Activated gamma-delta T cell treated with anti-CD3 and anti-CD28 coated beads, Interleukin-2, amount 50 U/mL, for 16 hours (primary cell): ENCODE measurements at places on chromosomes 3 and 15.

DNA sequence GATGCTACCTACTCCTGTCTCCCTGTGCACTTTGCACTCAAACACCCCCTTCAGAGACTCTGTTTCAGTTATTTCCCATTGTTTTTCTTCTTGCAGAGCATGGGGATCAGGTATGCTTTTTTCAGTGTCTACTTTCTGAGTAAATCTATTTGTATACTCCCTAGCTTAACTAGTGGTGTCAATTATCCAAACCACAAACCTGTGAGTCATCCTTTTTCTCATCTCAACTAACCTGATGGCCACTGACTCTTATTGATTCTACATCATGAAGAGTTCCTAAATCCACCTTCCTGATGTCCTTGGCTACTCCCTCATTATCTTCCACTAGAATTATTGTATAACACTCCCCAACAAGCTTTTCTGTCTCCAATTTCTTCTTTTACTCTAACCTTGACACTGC, 68.0 kb downstream of the DIPK2A start:
- DNase-seq, result no peak

- DNase-seq, result no peak
Measured at GRCh38 chr15:44490622-44491021, 46.3 kb upstream of the EIF3J start.

- no peak for DNase-seq
Measured at GRCh38 chr3:54850484-54851018, 77.3 kb downstream of the LRTM1 start.

DNA sequence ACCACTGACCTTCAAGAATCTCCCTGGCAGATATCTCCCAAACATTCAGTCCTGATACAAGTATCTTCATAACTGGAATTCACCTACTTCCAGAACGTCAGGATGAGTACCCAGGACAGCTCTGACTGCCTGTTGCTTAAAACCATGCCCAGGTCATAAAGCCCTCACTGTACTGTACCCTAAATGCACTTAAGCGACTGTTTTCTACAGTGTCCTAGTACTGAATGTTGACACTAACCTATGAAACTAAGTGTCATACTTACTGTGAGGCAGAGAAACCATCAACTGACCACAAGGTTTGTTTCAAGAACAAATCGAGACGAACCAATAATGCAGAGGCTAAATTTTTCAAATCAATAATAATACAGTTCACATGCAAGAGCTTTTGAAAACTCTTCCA, 178.7 kb upstream of the NSMCE3 start:
- DNase-seq, result no peak

GRCh38 chr3:125641891-125642290, 46.6 kb upstream of the OSBPL11 start:
- DNase-seq, result no peak

GRCh38 chr3:74267588-74268184, 346.8 kb downstream of the CNTN3 start:
- DNase-seq, result no peak

GRCh38 chr15:62392376-62392775, 227.3 kb upstream of the C2CD4B start:
- DNase-seq, result no peak

DNA sequence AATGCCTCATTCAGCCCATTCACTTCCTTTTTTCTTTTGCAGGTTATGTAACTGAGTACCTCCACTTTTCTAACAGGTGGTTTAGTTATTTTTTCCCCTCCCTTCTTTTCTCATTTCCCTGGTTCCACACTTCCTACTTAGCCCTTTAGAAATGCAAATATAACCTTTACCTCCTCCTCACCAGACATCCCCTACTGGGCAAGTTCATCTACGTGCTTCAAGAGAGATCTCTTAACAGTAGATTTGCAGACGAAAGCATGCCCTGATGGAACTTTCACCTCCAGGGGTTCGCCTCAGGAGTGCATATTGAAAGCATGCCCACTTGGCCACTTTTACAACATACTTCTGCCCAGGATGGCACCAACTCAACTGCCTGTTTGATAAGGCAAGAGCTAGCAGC, 314.1 kb upstream of the LRRC3B start:
- no peak for DNase-seq

DNA sequence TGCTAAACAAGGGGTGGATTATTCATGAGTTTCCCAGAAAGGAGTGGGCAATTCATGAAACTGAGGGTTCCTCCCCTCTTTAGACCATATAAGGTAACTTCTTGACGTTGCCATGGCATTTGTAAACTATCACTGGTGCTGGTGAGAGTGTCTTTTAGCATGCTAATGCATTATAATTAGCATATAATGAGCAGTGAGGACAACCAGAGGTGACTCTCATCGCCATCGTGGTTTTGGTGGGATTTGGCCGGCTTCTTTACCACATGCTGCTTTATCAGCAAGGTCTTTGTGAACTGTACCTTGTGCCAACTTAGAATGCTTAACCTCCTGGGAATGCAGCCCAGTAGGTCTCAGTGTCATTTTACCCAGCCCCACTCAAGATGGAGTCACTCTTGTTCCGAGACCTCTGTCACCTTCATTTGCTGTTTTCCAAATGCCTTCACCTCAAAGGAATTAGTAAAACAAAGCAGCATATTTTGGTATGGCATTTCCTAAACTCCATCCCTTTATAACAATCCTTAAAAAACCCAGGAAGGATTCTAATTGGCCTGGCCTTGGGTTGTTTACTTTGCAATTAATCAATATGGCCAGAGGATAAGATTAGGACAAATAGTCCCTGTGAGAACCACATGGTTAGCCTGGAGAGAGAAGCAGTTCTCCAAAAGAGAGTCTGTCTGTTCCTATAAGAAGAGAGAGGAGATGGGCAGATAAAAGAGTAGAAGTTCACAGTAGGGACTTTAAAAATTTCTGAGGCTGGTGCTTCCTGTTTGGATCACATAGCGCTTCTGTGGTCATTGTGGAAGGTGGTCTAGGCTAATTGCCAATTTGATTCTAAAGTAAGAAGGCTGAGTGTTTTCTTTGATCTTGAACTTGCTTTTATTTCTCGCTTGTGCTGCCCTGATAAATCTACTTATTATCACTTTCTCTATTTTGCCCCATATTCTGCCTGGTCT, 155.2 kb upstream of the EOMES start:
- no peak for DNase-seq
